ENCODE measurements at places on chromosomes 4 and X.

GRCh38 chr4:170030121-170030520, 3.9 kb upstream of the MFAP3L start:
- no peak for DNase-seq

DNA sequence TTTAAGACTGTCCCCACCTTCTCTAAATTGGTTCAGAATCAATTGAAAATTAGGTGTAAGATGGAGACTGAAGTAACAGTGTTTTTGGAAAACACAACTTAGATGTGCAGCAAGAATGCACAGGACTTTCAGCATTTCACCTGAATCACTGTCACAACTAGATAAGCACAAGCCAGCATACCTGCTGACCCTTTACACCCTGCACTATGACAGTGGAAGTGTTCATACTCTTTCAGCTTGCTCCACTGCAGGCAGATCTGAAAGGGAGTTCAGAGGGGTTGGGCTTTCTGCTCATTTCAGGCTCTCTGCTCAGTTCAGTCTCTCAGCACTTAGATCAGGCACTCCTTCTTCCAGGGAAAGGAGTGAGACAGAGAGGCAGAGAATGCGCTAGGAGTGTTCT, 22.8 kb downstream of the DCUN1D4 start:
- no peak for DNase-seq

DNA sequence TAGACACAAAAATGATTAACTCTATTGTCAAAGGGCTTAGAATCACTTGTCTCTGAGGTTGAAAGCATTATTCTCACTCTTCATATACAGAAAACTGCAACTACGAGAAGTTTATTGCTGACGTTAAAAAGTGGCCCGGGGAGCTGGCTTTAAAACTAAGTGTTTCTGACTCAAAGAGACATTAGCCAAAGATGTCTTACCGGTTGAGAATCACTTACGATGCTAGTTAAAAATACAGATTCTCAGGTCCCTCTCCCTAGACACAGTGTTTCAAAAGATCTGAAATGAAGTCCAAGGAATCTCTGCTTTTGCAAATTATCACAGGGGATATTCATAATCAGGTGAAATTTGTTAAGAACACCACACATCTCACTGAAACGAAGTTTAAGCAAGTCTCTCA, 1.2 kb downstream of the GNPDA2 start:
- DNase-seq, result no peak

GRCh38 chr4:157978680-157979361, 194.0 kb downstream of the GASK1B start:
- no peak for DNase-seq

DNA sequence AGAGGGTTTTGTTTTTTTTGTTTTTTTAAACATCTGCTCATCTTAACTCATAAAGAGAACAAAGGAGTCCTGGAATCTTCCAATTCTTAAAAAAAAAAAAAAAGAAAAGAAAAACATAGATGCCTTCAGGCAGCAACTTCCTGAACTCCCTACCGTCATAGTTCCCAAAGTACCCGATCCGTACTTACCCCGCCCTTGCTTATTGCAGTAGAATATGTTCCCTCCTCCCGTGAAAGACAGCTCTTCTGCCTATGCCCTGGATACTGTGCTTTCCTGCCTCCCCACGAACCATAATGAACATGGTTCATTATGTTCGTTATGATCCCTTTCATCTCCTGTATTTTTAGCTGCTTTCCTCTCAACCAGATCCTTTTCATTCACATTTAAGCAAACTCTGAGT, 40.3 kb downstream of the KLHL5 start:
- no peak for DNase-seq

DNA sequence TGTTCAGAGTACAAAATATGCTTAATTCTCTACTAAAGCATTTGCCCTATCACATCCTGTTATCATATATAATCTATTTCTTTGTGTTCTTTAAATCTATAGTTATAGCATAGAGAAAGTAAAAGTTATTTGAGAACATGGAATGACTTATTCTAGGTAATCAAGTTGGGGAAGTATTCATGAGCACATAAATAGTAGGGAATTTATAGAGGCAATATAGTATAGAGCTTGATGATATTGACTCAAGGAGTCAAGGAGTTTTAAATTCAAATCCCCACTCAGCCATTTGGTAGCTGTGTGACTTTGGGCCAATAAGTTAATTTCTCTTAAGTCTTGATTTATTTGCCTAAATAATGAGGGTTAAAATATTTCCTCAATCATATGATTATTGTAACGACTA, 37.5 kb downstream of the PPP1R2C start:
- DNase-seq, result no peak

GRCh38 chr4:130183766-130184165, 1087.8 kb downstream of the C4orf33 start:
- no peak for DNase-seq

DNA sequence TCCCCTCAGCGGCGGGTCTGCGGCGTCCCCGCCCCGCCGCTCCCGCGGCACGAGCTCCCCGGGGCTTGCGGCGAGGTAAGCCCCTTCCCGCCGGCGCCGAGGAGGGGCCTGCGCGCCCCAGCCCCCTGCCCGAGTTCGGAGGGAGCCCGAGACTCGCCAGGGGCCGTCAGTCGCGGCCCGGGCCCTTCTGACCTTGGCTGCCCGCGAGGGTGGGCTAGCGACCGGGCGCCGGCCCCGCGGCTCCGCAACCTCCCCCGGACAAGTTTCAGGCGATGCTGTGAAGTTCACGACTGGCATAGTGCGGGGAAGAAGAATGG, 554 bp downstream of the CDKL5 start:
- no peak for DNase-seq

- no peak for DNase-seq
Measured at GRCh38 chr4:173319696-173320095, 14.5 kb downstream of the HMGB2 start.

DNA sequence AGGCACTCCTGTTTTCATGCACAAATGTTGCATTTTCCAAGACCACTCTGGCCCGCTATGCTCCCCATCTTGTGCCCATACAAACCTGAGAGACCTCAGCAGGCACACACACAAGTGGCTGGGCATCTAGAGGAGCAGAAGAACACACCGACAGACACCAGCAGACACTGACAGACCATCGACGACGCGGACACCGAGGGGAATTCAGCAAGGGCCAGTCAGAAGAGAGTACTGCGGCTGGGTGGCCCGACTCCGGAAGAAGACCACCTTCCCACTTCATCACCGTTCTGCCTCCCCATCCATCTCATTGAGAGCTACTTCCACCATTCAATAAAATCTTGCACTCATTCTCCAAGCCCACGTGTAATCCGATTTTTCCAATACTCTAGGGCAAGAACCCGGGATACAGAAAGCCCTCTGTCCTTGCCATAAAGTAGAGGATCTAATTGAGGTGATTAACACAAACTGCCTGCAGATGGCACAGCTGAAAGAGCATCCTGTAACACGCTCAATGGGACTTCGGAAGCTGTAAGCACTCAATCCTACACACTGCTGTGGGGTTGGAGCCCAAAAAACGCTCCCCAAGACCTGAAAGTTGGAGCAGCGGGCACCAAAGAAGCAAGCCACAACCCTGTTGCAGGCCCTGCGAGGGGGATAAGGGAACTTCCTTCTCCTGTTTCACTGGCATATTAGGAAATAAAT, 780.9 kb downstream of the ARAP2 start:
- no peak for DNase-seq

DNA sequence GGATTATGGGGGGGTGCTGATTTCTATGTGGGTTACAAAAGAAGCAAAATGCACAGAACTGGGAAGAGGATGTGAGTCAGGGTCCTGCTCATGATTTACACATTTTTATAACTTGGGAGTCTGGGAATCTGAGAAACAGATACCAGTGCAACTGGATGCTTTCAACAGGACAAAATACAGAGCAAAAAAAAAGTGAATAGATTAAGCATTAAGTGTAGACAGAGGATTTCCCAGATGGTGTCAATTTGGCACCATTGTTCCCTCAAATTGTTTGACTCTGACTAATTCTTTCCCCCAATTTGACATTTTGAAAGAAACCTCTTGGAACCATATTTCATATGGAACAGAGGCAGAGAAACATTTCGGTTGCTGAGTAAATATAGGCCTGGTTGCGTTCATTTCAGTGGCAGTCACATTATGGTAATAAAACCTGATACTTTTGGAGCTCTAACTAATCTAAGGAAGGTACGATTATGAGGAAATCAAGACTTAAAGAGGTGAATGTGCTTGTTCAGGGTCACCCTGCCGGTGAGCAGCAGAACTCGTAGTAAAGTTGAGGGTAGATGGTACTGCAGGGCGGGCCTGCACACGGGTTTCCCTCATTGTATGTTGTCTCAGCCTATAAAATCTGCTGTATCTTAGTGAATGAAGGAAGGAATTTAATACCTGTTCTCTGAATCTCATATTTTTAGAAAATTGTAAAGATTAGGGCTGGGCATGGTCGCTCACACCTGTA, 18.7 kb upstream of the CDKL5 start:
- DNase-seq, result no peak

- DNase-seq, result no peak
Measured at GRCh38 chrX:20221902-20222301, 44.8 kb downstream of the RPS6KA3 start.

GRCh38 chr4:4457803-4458553, 71.1 kb downstream of the NSG1 start:
- no peak for DNase-seq

DNA sequence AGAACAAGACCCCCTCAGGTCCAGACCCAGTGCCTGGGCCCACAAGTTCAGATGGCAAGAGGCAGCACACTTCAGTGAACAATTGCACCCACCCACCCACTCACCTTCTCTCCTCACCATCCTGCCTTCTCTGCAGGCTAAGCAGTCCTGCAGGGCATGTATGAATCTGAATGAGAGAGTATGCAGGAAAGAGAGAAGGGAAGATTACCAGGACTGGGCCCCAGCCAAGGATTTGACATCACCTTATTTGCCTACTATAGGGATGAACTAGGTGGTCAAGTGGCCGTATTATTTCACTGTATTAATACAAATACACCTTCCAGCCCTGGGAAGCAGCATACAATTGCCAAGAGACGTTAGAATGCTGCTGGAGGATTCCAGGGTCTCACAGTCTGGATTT, 2.1 kb upstream of the ZNF141 start:
- no peak for DNase-seq
